Choroid plexus epithelial cell (primary cell): ENCODE measurements at places on chromosomes 1 and 21.

DNA sequence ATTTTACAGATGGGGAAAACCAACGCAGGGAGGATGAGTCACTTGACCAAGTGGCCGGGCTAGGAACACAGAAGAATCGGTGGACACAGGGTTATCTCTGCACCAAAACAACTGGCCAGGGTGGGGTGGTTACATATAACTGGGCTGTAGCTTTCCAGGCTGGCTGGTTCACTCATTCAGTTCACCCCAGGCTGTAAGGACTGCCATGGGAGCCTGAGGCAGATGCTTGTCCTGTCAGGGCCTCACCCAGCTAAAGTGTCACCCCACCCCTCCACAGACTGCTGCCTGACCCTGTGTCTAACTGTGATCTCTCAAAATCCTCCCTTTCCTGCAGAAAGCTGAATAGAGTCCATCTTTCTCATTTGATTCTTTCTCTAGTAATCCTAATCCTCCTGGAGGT, 387.3 kb downstream of the RYR2 start:
- DNase-seq = no peak

DNA sequence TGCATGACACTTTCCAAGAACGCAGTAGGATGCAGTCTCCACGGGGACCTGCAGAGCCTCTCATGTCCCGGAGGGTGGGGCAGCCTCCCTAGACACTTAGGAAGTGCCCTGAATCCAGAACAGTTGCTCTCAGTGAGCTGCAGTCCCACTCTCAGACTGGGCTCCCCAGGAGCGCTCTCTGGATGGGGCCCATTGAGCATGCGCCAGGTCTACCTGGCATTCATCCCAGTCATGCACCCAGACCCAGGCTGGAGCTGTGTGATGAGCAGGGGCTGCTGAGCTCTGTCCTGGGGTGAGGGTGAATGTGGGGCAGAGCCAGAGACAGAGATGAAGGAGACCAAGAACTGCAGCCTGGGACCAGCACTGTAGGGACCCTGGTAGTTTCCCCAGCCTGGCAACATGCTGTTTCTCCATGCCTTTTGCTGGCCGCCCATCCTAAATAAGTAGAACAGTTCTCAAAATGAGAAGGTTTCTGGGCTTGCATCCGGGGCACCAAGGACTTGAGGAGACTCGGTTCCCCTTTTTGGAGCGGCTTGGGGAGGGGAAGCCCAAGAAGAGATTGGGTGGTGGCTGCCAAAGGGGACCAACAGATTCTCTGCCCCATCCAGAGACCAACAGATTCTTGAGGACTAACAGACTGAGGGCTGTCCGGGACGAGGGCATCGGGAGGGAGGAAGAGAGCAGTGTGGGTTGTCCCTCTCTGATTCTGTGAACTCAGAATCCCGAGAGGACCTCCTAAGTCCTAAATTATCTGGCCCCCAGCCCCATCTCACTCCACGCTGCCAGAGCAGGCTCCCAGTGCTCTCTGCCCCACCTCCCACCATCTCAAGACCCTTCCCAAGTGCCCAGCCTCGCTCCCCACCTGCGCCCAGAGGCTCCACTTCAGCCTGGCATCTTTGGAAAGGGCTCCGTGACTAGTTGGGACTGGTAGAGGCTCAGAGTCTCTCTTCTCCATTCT, 1.0 kb upstream of the PGLYRP4 start:
- no peak for DNase-seq

DNA sequence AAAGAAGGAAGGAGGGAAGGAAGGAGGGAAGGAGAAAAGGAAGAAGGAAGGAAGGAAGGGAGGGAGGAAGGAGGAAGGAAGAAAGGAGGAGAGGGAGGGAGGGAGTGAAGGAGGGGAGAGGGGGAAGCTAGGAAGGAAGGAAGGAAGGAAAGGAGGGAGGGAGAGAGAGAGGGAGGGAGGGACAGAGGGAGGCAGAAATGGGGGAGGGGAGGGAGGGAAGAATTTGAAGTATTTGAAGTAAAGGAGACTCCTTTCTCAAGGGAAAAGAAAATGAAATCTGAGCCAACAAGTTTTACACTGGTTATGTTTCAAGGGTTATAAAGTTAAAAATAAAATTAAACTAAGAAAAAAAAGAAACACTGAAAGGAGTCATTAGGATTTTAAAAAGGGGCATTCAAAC, 431.4 kb downstream of the BRINP3 start:
- peak; percentile 7 for DNase-seq

GRCh38 chr1:8698012-8698630, 119.3 kb downstream of the RERE start:
- no peak for DNase-seq

DNA sequence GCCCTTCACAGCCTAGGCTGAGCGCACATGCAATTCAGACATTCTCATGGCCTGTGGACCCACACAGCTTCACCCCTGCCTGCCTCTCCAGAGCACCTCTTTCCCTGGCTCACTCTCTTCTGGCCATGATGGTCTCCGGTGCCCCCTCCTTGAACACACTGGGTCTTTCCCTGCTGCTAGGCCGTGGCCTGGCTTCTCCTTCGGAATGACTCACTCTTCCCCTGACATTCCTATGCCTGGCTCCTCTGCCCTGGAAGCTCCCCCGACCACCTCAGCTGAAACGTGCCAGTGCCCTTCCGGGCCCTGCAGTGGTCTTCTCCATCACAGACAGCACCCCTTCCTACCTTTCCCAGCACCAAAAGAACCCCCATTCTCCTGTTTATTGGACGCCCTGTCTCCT, 28.3 kb downstream of the EPHA8 start:
- DNase-seq = no peak

- DNase-seq = no peak
Measured at GRCh38 chr1:49111931-49112330, 335.2 kb upstream of the BEND5 start.

DNA sequence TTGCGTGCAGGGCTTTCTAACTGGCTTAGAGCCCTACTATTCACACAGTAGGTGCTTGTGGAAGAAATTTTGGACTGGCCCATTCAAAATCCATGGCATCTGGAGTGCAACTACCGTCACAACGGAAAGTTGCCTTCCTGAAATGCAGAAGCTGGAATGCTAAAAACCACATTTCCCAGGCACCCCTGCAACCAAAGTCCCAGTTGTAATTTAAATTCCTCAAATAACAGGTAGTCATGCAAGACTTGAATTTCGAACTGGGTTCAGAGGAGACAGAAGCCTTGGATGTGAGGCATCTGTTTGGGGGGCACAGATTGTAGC, 186.7 kb downstream of the TOMM20 start:
- DNase-seq = no peak

DNA sequence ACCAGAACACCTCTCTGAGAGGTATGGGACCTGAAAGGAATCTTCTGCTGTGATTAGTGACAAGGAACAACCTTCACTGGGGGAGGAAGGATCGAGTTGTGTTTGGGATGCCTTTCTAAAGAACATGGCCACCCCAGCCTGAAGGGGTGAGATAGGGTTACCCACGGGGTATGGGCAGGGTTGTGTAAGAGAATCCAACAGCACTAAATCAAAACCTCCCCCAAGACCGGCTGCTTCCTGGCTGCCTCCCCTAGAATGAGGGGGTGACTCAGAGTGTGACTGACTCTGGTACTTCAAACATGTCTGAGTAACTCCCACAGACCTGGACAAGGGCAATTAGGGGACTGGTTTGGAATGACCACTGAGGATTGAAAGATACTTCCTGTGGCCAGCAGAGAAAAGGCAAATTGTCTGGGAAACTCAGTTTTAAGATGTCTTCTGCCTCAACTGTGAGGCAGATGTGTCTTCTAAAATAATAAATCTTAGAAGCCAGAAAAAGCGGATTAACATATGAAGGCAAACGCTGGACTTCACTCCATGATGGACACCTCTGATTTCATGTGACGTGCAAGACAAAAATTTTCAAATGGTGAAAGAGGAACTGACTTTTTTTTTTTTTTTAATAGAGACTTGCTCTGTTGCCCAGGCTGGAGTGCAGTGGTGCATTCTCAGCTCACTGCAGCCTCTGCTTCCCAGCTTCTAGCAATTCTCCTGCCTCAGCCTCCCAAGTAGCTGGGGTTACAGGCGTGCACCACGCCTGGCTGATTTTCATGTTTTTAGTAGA, 6.7 kb upstream of the PTPN14 start:
- DNase-seq = peak; percentile 73

DNA sequence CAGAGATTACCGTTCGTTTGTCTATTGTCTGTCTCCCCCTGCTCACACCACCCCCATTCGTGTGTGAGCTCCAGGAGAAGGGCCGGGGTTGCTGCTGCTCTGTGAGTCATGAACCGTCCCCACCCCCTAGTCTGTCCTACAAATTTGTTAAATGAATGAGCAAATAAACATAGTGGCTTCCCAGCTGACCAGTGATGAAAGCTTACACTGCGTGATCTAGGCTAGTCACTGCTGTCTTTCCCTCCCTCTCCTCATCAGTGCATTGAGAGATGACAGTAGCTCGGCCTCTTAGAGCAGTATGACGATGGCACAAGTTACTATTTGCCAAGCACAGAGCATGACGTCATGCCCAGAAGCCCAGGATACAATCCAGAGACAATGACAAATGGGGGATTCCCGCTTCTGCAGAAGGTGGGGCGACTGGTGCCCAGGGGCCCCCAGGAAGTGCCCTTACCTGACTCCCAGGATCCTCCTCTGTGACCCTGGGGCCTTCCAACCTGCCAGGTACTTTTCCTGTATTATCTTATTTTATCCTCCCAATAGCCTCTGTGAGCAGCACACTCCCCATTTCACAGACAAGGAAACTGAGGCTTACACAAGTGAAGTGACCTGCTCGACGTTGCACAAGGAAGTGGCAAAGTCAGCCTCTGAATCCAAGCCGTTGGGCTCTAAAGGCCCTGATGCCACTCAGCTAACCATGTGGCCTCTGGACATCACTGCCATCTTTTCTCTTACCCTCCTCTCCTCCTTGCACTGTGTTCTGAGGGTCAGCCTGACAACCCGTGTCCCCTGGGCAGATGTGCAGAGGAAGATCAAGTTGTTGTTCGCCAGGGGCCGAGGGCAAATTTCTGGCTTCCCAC, 8.6 kb upstream of the EPHA2 start:
- DNase-seq = peak; percentile 96
